ENCODE measurements at places on chromosomes 5 and 9.
A peak's percentile ranks its signal among the peaks of the same experiment; 100 is the strongest.

GRCh38 chr9:81604306-81605169, 84.8 kb downstream of the TLE1 start:
- DNase-seq: no peak

DNA sequence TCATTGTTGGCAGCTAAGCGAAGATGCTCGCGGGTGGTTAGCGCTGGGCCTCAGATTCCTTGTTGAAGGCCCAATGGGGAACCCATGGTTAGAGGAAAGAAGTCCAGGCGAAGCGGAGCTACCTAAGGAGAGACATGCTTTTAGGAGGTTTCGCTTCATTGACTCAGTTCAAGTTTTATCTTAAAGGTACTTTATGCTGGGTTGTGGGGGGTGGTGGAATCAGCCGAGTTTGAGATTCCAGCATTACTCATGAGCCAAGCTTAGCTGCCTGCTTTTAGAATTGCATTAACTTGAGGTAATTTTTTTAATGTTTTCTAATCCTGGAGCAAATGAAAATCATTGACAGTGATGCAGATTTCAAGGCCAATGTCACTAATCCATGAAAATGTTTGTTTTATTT, 16.1 kb downstream of the MEGF10 start:
- DNase-seq: no peak

DNA sequence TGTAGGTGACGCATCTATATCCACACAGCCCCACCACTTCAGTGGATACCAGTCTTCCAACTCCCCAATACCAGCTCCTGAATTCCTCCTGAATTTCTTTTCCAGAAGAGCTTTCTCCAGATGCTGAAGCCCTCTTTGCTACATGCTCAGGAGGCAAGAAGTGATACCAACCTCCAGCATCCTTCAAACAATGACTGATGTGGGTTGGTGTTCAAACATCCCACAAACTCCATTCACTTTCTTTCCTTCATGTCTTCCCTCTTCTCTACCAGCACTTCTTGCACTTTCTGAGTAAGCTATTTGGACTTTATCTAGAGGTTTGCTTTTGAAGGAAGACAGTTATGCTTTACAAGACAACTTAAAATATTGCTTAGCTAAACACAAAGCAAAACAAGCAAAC, 179.9 kb upstream of the RORB start:
- DNase-seq: no peak

GRCh38 chr5:78429332-78429980, 69.0 kb downstream of the SCAMP1 start:
- no peak for DNase-seq

DNA sequence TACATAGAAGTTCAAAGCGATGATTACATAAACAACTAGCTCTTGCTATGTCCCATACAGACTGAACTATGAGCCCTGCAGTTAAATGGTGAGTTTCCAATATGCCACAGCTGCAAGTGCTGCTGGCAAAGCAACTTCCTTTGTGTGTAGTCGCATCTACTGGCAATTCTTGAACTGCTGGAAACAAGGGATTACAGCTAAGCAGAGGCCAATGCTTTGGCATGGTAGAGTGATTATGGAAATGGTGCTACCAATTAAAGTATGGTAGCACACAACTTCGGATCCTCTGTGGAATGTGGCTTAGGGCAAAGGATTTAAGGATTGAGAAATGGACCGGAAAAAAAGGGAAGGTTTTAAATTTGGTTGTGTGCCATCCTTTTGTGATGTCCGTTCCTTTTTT, 856.6 kb downstream of the MAT2B start:
- DNase-seq: no peak

DNA sequence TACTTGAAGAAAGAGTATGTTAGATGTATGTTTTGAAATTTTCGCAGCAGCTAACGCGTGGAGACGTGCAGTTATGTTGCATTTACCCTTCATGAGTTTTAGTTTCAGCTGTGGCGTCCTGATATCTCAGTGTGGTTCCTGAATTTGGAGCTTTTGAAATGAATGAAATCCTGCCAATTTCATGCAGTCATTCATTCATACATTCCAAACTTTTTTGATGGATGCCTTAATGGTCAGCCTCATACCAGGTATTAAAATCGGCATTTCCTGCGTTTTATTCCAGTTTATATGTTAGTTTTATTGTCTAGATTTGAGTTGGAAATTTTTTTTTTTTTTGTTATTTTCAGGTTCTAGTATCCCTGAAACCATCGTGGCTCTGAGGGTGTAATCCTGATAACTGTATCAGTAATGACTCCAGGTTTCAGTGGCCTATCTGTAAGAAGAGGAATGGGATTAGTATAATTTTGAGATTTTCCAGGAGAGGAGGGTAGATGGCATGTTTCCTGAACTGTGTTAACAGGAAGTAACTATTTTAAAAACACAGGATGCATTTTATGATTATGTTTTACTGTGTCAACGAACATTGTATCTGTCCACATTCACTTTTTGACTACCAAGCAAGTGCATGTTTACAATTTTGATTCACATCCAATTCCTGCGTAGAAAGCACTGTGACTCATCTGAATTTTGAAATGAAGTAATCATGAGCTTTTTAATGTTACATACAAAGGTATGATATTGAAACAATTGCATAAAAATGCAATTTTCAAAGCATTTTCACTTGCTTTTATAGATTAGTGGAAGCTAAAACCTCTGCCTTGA, 1.0 kb downstream of the FOCAD start:
- no peak for DNase-seq

DNA sequence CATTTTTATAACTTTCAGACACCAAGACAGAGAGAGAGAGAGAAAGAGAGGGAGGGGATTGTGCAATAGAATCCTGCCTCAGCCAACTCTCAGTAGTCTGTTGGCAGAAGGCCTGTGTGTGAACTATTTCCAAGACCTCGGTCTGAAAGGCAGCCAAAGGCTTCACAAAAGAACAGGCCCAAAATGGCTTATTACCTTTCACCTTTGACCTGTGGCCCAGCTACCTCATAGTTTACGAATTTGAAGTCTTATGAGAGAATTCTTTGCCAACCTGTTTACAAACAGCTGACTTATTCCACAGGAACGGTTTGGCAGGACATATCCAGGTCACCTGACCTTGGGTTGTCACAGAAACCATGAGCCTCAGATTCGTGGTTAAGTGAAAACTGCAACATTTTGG, 48.6 kb downstream of the NR2F1-AS1 start:
- DNase-seq: no peak

DNA sequence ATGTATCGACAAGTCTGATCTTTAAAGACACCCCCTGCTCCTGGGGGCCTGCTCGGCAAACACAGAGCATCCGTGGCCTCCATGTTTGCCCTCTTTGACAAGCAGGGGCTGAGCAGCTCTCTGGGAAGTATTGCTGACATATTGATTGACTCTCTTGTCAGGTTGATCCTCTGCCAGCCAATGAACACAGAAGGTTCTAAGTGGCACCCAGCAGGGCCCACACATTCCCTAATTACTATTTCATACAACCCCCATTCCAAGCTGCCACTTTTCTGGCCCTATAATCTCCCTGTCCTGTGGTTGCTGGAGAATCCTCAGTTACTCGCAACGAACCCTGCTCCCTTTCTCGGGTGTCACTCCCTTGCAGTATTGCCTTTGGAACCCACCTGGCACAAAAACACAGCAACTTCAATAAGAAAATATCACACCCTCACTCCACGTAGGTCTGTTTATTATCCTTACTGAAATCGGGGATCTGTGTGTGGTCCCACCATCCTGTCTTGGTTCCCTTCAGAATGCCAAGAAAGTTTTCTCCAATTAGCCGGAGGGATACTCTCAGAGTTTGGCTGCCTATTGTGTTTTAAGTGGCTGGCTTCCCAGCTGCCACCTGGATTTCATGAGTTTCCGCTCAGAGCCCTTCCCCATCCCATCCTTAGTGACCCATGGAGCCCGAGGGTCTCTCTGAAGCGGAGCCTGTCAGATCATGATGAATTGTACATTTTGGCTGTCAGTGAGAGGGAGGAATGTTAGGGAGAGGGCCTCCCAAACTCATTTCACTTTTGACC, 249.0 kb upstream of the WWC1 start:
- DNase-seq: no peak

- DNase-seq: no peak
Measured at GRCh38 chr5:81553567-81554212, 159.8 kb upstream of the ACOT12 start.

- DNase-seq: no peak
Measured at GRCh38 chr5:32136342-32136741, 37.8 kb downstream of the GOLPH3 start.

- DNase-seq: no peak
Measured at GRCh38 chr9:113219186-113219936, 1.7 kb downstream of the FKBP15 start.

DNA sequence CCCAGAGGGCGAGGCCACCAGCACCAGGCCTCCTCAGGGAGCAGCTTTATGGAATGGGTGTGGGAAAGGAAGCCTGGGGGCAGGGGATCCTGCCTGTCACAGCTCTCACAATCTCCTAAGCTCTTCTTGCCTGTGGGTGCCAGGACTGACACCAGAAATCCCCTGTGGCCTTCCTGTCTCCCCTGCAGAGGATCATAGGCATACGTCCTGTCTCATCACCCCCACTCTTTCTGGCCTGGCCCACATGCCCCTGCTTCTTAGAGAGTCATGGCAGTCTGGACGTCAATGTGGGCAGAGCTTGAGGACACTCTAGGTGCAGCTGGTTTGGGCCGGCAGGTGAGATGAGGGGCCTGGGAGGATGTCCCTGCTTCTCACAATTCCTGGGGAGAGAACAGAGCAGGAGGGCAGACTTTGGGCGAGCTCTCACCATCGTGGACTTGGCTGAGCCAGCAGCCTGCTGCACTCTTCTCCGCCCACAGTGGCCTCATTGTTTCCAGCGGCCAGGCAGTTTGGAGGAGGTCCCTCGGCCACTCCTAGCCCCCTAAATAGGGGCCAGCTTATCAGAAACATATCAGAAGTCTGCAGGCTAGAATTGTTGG, 67.3 kb upstream of the ZFR start:
- no peak for DNase-seq

DNA sequence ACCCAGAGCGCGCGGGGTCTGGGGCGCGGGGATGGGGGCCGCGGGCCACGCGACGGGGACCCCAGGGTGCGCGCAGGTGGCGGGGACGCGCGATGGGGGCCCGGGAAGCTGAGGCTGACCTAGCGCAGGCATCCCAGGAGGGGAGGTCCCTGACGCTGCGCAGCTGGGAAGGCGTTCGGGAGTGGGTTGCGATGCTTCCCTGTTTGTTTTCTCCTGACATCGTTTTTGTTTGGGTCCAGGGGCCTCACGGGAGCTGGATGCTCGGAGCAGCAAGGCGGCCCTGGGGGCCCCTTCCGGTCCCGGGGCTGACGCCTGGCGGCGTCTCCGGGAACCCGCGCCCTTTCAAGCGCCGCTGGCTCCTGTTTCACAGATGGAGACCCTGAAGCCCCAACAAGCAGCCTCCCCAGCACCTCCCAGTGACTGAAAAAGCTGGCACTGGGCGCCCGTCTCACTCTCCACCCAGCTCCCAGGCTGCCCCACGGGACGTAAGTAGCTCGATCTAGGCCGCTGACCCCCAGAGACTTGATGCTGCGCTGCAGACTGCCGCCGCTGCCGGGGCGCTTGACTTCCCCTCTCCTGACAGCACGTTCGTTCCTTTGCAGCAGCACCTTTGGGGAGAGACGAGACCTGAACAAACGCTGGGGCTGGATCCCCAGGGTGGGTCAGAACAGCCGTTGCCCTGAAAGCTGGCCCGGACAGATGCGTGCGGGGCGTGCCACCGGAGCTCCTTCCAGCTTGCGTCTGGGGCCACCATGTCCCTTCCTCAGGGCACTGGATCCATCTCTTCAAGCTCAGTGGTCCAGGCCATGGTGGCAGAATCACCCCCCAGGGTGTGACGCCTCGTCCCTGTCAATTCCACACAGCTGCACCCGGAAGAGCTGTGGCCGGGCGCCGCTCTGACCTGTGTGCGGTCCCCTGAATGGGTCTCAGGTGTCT, 593 bp downstream of the BRD3OS start:
- DNase-seq: peak; percentile 58

- no peak for DNase-seq
Measured at GRCh38 chr5:125370461-125371205, 624.2 kb upstream of the ZNF608 start.

DNA sequence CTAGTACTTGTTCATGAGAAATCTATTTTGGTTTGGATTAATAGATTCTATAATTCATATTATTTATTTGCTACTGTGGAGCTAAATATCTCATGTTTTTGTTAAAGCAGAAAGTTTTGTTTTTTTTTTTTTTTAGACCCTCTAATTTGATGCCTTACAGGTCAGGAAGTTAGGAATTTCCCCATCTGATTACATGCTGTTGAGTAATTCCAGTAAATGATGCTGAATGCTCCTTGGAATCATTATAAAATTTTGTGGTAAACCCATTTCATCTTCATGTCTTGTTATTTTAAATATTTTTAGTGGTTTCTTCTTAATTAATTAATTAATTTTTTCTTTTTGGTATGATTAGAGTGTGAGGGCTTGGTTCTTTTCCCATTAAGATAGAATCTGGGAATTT, 35.6 kb downstream of the NNT start:
- DNase-seq: no peak

DNA sequence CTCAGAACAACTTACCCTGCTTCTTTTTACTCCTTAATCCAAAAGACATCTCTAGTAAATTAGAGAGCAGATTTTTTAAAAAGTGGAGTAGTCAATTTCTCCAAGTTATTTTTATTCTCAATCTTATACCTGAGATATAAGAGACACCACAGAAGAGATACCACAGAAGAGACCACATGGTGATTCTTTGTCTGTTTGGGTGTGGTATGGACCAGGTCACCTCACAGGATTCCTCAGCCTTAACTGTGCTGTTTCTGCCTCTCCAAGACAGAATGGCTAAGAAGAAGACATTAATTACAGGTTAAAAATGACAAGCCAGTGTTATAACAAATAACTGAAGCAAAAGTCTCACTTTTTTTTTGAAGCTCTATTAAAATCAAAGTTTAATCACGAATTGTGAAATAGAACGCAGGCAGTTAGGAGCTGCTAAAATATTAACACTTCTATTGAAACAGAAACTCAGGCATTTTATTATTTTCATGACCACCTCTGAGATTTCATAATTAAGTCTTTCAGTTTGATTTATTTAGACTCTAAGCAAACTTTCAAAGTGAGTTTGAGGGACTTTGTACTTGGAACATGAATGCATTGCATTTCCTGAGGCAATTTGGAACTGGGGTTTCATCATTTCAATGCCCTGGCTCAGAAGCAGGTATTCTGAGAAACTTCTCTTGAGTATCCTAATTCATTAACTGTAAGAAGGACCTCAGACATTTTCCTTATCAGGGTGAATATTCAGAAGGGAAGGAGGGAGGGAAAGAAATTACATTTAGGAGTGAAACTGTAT, 280.7 kb downstream of the KCTD16 start:
- no peak for DNase-seq

DNA sequence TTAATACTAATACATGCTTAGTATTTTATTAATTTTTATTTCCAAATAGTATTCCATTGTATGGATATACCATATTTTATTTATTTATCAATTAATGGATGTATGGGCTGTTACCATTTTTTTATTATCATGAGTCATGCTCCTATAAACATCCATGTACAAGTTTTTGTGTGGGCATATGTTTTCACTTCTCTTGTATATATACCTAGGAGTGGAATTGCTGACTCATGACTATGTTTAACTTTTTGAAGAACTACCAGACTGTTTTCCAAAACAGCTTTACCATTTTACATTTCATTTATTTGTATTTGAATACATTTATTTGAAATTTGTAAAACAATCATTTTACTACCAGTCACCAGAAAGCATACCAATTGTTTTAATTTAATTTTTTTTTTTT, 14.1 kb upstream of the LRRC19 start:
- no peak for DNase-seq

DNA sequence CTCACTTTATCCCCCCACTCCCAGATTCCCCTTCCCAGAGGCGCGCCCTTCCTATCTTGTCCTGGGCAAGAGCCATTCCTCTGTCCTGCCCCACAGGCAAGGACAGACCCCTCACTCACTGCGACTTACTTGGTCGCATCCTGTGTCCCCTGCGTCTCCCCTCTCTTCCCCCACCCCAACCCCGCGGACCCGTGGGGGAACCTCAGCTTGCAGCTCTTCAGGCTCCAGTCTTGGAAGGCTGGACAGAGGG, 542 bp downstream of the GGTA1 start:
- DNase-seq: no peak

Data from activated naive CD8-positive, alpha-beta T cell treated with anti-CD3 and anti-CD28 coated beads, Interleukin-2, amount 50 U/mL, for 24 hours (primary cell).